NCI-H460 (cell line): ENCODE measurements at places on chromosomes 3 and 15.

- DNase-seq, result no peak
Observed at GRCh38 chr3:8020047-8020841, 481.4 kb upstream of the LMCD1 start.

DNA sequence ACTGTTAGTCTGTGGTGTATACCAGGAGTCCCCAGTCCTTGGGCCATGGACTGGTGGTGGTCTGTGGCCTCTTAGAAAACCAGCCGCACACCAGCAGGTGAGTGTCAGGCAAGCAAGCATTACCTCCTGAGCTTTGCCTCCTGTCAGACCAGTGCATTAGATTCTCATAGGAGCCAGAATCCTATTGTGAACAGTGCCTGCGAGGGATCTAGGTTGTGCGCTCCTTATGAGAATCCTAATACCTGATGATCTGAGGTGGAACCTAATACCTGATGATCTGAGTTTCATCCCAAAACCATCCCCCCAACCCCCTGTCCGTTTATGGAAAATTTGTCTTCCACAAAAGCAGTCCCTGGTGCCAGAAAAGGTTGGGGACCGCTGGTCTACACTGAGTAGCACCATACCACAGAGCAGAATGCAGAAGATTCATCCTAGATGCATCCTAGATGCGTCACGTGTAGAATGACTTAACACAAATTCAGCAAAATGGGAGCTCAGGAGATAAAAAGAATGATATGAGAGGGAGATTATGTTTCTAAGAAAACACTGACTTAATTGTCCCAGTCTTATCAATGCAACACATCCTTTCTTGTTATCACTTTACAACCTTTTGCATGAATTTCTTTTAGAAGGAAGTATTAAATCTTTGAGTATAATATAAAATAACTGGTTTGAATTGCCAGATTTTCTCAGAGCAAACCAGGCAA lies 28.5 kb downstream of the SELENOT start:
- no peak for DNase-seq

GRCh38 chr15:81006124-81006523 lies 5.4 kb downstream of the TLNRD1 start:
- no peak for DNase-seq

GRCh38 chr3:190387578-190388213 lies at the start of gene CLDN16:
Gene CLDN16 (plus strand): TSS chr3:190388163. CDS start chr3:190388330, 167 bp downstream.
- DNase-seq, result no peak

GRCh38 chr3:143070977-143071551 lies 48.5 kb upstream of the CHST2 start:
- DNase-seq, result no peak

GRCh38 chr15:68806220-68807060 lies 14.3 kb downstream of the ANP32A start:
- no peak for DNase-seq

GRCh38 chr3:58189691-58190090 lies 21.1 kb downstream of the DNASE1L3 start:
- no peak for DNase-seq

DNA sequence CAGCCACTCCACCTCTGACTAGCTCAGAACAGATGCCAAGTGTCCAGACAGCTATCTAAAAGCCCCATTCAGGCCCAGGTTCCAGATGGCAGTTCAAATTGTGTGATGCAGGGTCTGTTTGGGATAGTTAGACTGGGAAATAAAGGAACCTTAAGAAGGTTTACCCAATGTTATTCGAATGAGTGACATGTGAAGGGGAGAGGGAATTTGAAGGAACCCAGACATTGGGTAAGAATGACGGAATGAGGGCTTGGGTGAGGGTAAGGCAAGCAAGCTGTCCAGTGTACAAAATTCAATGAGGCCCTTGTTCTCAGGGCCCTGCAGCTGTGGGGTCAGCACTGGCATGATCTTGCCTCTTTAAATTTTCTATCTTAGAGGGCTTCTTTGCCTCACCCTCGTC lies 34.1 kb downstream of the ATP13A5 start:
- no peak for DNase-seq
